ENCODE measurements at places on chromosomes 2 and 18.
A peak's percentile ranks its signal among the peaks of the same experiment; 100 is the strongest.

- no peaks in the 10 kb centered on the region for H3K27me3 ChIP-seq
- H3K36me3 ChIP-seq = peaks cover 74% of the 10 kb centered on the region
- DNase-seq = no peak
- peak overlapping the region; percentile 100 for H3K4me3 ChIP-seq
These were observed 2.8 kb downstream of the CLK1 start for GRCh38 chr2:200861617-200862155.

- no peaks in the 10 kb centered on the region for H3K4me1 ChIP-seq
- H3K4me3 ChIP-seq = no peak overlapping the region
- H3K27me3 ChIP-seq = no peaks in the 10 kb centered on the region
- H3K36me3 ChIP-seq = no peaks in the 10 kb centered on the region
These were observed 213.9 kb upstream of the SALL3 start for GRCh38 chr18:78765637-78766281.

DNA sequence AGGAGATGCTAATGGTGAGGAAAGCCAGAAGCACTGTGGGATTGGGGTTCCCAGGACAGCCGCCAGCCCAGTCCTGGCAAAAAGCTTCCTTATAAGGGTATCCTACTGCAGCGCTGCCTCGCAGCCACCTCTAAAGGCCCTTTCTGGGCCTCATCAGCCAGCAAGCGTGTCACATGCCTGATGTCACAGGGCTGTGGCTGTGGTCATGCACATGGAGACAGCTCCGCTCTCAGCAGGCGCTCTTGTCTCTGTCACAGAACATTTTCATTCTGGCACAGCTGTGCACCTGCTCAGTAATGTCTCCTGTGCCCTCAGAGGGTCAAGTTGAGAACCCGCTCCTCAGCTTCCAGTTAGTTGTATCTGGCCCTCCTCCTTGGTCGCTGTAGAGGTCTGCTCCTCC is 17.7 kb upstream of the MAL start:
- peaks cover 5% of the 10 kb centered on the region for H3K27me3 ChIP-seq
- H3K36me3 ChIP-seq = no peaks in the 10 kb centered on the region
- no peak overlapping the region for H3K4me3 ChIP-seq
- no peak for DNase-seq
- H3K4me1 ChIP-seq = no peaks in the 10 kb centered on the region

- no peak for DNase-seq
- no peaks in the 10 kb centered on the region for H3K4me1 ChIP-seq
- H3K36me3 ChIP-seq = no peaks in the 10 kb centered on the region
- no peaks in the 10 kb centered on the region for H3K27me3 ChIP-seq
These were observed 376.1 kb upstream of the TMEFF2 start for GRCh38 chr2:192570788-192571187.

- no peak overlapping the region for H3K27ac ChIP-seq
- H3K27me3 ChIP-seq = no peaks in the 10 kb centered on the region
- no peak overlapping the region for H3K4me3 ChIP-seq
These were observed 441.8 kb downstream of the CDH2 start for GRCh38 chr18:27735117-27735516.

All from activated B cell treated with CpG ODN at 0.5 μM for 24 hours (primary cell).